ENCODE measurements at places on chromosomes 12 and 14. TPM values are rescaled to one million over a fixed set of nuclear protein-coding genes. Genes with fewer than 3 reads are reported as not detected.
A peak's percentile ranks its signal among the peaks of the same experiment; 100 is the strongest.

GRCh38 chr12:130074661-130075406 lies 87.4 kb upstream of the FZD10 start:
- H3K27me3 ChIP-seq: no peaks in the 10 kb centered on the region
- no peak overlapping the region for H3K4me3 ChIP-seq
- no peaks in the 10 kb centered on the region for H3K4me1 ChIP-seq
- DNase-seq: no peak

DNA sequence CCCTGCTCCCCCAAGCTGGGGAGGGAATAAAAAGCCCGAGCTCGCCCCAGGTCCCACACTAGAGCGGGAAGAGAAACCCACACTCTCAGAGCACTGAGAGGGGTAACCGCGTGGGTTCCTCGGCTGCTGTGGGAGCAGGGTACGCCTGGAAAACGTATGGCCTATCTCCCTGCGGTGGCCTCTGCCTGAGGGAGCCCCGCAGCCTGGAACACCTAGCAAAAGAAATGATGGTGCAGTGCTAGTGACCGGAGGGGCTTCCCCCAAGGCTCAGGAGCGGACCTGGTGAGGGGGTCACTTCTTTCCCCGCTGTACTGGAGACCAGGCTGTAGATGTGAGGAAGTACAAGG lies 2.5 kb upstream of the OR4N2 start:
- no peaks in the 10 kb centered on the region for H3K36me3 ChIP-seq
- H3K4me1 ChIP-seq: no peaks in the 10 kb centered on the region
- no peak overlapping the region for H3K27ac ChIP-seq

- H3K4me1 ChIP-seq: no peaks in the 10 kb centered on the region
- no peak overlapping the region for H3K4me3 ChIP-seq
- DNase-seq: no peak
- H3K27ac ChIP-seq: no peak overlapping the region
Measured at GRCh38 chr14:104472536-104473243, 106.9 kb upstream of the C14orf180 start.

DNA sequence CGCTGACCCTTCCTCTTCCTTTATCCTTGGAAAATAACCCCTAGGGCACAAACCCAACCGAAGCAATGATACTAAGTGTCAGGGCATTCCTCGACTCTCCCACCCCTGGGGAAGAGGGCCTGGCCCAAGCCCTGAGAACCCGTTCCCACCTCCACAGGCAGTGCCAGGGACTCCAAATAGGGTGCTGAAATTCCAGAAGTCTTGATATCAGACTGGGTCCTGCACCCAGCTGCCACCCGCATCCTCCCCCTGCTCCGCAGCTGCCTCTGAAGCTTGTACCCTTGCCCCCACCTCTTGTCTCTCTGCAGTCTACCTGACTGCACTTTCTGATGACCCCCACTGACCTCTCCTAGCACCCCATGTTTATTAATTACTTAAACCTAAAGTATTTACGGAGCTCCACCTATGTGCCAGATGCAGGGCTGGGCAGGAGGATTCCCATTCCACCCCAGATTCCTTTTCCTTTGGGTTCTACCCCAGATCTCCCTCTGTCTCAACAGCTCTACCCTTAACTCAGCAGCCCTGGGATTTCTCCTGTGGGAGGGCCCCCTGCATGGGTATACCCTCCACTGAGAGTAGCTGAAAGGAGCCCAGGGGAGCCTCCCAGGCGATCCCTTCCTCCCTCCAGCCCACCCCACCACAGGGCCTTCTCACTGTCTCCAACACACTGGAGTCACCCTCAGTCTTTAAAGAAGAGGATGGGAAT lies 4.1 kb upstream of the KRT18 start:
- no peaks in the 10 kb centered on the region for H3K36me3 ChIP-seq
- H3K27me3 ChIP-seq: no peaks in the 10 kb centered on the region
- peak overlapping the region; percentile 69 for H3K27ac ChIP-seq
- DNase-seq: no peak
- H3K4me3 ChIP-seq: no peak overlapping the region

- H3K27ac ChIP-seq: no peak overlapping the region
- no peak for DNase-seq
- H3K4me3 ChIP-seq: no peak overlapping the region
- H3K36me3 ChIP-seq: no peaks in the 10 kb centered on the region
- H3K4me1 ChIP-seq: no peaks in the 10 kb centered on the region
- H3K27me3 ChIP-seq: no peaks in the 10 kb centered on the region
Measured at GRCh38 chr14:54278087-54278486, 118.7 kb upstream of the CDKN3 start.

DNA sequence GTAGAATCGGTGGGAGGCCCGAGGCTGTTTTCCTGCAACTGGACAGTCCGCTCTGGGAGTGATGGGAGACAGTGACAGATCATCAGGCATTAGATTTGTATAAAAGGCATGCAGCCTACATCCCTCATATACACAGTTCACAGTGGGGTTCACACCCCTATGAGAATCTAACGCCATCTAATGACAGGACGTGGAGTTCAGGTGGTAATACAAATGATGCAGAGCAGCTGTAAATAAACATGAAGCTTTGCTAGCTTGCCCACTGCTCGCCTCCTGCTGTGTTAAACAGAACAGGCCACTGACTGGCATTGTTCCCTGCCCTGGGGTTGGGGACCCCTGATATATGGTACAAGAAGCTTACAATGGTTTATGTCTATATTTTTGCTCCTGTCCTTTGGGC lies 179.0 kb downstream of the LRFN5 start:
- DNase-seq: no peak
- H3K4me3 ChIP-seq: no peak overlapping the region
- no peak overlapping the region for H3K27ac ChIP-seq
- H3K36me3 ChIP-seq: no peaks in the 10 kb centered on the region
- no peaks in the 10 kb centered on the region for H3K27me3 ChIP-seq

TAS2R7 gene
- not detected for total RNA-seq

Measured in kidney (tissue), 22 donors.